ENCODE measurements at places on chromosomes 2 and 18.

DNA sequence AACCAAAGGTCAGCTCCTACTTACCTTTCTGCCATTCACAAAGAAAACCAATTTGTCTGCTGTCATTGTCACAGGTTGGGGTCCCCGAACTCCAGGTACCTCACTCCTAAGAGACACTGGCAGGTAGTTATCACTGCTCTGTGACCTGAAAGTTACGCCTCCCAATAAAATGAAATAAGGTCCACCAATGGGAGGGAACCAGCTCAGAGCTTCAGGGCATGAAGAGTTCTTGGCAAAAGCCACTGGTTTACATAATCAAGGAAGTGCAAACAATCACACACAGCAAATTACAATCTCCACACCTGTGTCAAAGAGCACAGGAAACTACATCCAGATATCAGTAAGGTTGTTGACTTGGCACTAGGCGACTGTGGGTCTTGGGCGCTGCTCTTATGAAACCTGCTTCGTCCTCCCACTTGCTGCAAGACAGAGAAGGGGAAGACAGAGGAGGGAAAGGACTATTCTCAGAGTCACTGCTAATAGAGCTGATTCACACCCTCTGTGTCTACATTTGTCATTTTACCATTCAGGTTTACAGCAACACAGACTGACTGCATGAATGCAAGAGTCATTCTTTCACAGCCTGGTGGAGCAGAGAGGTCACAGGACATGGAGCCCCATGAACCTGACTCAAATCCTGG lies at the start of gene XDH:
XDH (minus strand) TSS at position 142 of the 641 bp plus-strand sequence; CDS start at position 66, 76 bp downstream.
- DNase-seq: peak; percentile 36

DNA sequence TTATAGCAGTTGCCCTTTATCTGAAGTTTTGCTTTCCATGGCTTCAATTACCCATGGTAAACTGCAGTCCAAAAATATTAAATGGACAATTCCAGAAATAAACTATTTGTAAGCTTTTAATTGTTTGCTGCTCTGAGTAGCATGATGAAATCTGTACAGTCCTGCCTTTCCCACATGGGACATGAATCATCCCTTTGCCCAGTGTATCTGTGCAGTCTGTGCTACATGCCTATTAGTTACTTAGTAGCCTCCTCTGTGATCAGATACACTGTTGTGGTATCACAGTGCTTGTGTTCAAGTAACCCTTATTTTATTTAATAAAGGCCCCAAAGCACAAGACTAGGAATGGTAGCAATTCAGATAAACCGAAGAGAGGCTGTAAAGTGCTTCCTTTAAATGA lies 810.6 kb upstream of the PIK3C3 start:
- no peak for DNase-seq

- peak; percentile 7 for DNase-seq
These were observed 59.7 kb downstream of the PTH2R start for GRCh38 chr2:208466151-208466919.

DNA sequence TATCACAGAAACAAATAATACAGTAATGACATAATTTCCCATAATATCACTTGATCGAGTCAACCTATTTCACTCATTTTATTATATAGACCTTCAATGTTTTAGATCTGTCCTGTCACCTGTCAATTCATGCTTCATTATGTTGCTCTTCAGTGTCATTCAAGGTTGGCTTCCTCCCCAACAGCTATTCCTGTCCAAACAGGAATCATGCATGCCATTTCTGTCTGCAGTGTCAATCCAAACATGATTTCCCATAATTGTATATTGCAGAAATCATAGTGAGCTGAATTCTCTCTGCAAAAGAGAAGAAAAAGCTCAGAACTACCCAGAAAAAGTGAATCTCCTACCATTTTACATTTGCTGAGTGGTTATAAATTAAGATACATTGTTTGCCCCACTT lies 628.6 kb downstream of the NR4A2 start:
- DNase-seq: no peak

GRCh38 chr2:17035010-17035409 lies 369.4 kb upstream of the CYRIA start:
- DNase-seq: no peak

- peak; percentile 26 for DNase-seq
These were observed 285.6 kb downstream of the NR4A2 start for GRCh38 chr2:156046900-156047299.

GRCh38 chr2:151928380-151928779 lies 100.2 kb upstream of the ARL5A start:
- no peak for DNase-seq

GRCh38 chr2:29517413-29517812 lies 402.2 kb downstream of the CLIP4 start:
- no peak for DNase-seq
